ENCODE measurements at places on chromosomes 4 and X. TPM values are rescaled to one million over a fixed set of nuclear protein-coding genes. Genes with fewer than 3 reads are reported as not detected.

DNA sequence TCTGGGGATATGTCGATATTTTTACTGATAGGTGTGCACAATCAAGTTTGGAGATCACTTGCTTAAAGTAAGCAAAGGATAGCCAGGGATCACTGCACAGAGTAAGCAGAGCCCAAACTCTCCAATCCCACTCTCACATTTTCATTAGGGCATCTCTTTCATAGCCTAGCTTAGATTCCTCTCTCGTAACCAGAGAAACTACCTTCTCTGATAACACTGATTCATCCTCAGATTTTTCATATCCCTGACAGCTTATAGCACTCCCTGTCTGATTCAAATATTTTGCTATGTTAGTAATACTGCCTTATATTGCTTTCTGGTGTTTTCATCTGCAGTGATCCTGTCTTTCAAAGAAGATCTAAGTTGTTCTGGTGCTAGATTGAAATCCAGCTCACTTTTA is 123.7 kb downstream of the CBLL2 start:
- no peak for DNase-seq
- no peaks in the 10 kb centered on the region for H3K4me1 ChIP-seq
- no peaks in the 10 kb centered on the region for H3K27me3 ChIP-seq
- no peak overlapping the region for H3K4me3 ChIP-seq

The ATP8A1 gene
- total RNA-seq: 33.5 TPM

DNA sequence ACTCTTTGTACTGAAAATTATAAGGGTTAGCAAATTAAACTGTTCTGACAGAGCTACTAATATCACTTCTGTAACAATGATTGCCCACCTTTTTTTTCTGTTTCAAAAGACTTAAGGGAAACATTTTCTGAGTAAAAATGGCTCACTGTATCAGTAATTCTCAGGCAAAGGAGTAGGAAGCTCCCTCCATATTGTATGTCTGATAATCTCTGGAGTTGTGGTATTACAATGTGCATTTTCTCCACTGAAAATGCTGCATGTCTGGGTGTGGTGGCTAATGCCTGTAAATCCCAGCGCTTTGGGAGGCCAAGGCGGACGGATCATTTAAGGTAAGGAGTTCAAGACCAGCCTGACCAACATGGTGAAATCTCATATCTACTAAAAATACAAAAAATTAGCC is 4.4 kb upstream of the STAP1 start:
- no peaks in the 10 kb centered on the region for H3K36me3 ChIP-seq
- no peak overlapping the region for H3K27ac ChIP-seq
- H3K4me3 ChIP-seq: no peak overlapping the region
- peaks cover 11% of the 10 kb centered on the region for H3K4me1 ChIP-seq

GRCh38 chr4:83923341-83923740 is 387.4 kb downstream of the GPAT3 start:
- H3K4me3 ChIP-seq: no peak overlapping the region
- H3K36me3 ChIP-seq: no peaks in the 10 kb centered on the region
- no peaks in the 10 kb centered on the region for H3K27me3 ChIP-seq

- no peak overlapping the region for H3K27ac ChIP-seq
- no peaks in the 10 kb centered on the region for H3K36me3 ChIP-seq
- no peak for DNase-seq
- no peaks in the 10 kb centered on the region for H3K27me3 ChIP-seq
These were observed 11.2 kb downstream of the BLTP1 start for GRCh38 chr4:122163301-122163700.

DNA sequence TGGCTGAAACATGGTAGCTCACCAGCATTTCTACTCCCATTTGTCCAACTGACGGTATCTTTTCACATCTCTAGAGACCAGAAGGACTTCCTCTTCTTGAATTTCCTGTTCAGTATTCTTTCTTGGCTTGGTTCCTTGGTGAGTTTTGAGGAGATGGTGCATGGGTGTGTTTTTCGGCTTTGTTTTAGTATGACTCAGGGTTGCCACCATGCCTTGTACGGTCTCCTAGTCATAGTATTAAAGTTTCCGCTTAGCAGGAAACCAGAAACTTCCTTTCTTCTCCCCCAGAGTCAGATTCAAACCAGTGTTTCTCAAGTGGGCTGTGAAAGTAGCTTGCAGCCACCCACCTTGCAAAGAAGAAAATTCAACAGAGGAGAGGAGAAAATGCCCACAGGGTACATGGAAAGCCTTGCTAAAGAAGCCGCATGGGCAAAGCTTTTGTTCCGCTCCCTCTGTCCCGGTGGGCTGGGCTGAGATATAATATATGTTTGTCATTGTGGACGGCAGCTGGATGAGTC is 5.7 kb downstream of the CD99 start:
- no peak overlapping the region for H3K4me3 ChIP-seq
- peak; percentile 76 for DNase-seq
- peaks cover 91% of the 10 kb centered on the region for H3K4me1 ChIP-seq
- peak overlapping the region; percentile 60 for H3K27ac ChIP-seq
- H3K27me3 ChIP-seq: no peaks in the 10 kb centered on the region

GRCh38 chr4:157143369-157143768 is 67.4 kb downstream of the GLRB start:
- H3K27me3 ChIP-seq: no peaks in the 10 kb centered on the region
- H3K4me1 ChIP-seq: no peaks in the 10 kb centered on the region
- H3K36me3 ChIP-seq: no peaks in the 10 kb centered on the region
- H3K27ac ChIP-seq: no peak overlapping the region
- H3K4me3 ChIP-seq: no peak overlapping the region

The TMSB15C gene
- 3.6 TPM for total RNA-seq

DNA sequence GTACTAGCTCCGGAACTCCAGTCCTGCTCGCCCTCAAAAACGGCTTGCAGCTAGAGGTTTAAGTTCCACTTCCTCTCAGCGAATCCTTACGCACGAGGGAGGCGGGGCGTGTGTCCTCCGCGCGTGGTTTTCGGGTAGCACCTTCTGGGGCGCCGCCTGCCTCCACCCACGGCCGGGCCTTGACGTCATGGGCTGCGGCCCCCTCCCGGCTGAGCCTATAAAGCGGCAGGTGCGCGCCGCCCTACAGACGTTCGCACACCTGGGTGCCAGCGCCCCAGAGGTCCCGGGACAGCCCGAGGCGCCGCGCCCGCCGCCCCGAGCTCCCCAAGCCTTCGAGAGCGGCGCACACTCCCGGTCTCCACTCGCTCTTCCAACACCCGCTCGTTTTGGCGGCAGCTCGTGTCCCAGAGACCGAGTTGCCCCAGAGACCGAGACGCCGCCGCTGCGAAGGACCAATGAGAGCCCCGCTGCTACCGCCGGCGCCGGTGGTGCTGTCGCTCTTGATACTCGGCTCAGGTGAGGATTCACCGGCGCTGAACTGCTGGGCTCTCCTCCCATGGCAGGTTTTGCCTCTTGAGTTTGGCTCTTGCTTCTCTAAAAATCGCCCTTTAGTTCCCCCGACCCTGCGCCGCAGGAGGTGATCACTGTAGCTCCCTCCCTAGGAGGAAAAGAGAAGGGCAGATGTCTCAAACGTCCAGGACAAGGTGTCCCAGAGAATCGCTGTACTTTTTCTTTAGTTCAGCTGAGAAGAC is at the start of gene AREG:
Gene AREG, plus strand, starts transcription at position 246 of the 752 bp plus-strand sequence. Its CDS starts 210 bp downstream, at position 456.
- H3K36me3 ChIP-seq: no peaks in the 10 kb centered on the region
- H3K4me1 ChIP-seq: peaks cover 10% of the 10 kb centered on the region
- peak; percentile 92 for DNase-seq
- no peaks in the 10 kb centered on the region for H3K27me3 ChIP-seq

GRCh38 chr4:112031712-112032328 is 113.4 kb upstream of the FAM241A start:
- H3K36me3 ChIP-seq: no peaks in the 10 kb centered on the region
- no peak overlapping the region for H3K4me3 ChIP-seq
- no peak for DNase-seq
- peaks cover 4% of the 10 kb centered on the region for H3K27me3 ChIP-seq
- H3K4me1 ChIP-seq: no peaks in the 10 kb centered on the region

The PDCL2 gene
- total RNA-seq: not detected

The ADH7 gene
- total RNA-seq: not detected

The TMEM185A gene
- 25.6 TPM for total RNA-seq

GRCh38 chrX:44922980-44923379 is 50.0 kb downstream of the KDM6A start:
- peaks cover 45% of the 10 kb centered on the region for H3K4me1 ChIP-seq
- no peak for DNase-seq
- no peaks in the 10 kb centered on the region for H3K36me3 ChIP-seq
- no peak overlapping the region for H3K27ac ChIP-seq
- no peaks in the 10 kb centered on the region for H3K27me3 ChIP-seq
- no peak overlapping the region for H3K4me3 ChIP-seq

DNA sequence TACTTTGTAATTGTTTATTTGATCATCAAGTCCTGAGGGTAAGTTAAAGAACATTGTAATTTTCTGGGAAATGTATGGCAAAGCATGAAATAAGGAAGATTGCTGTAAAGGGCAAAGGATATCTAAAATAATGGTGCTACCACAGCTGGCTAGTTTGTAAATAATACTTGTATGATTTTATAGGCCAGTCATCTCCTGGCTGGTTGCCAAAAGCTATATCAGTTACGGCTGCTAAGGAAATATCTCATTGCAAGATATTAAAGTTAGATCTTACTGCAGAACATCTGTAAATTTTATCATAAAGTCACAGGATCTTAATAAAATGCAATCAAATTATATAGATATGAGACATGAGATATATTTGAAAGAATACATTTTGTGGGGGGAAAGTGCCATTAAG is 150.8 kb upstream of the CXCL13 start:
- no peaks in the 10 kb centered on the region for H3K36me3 ChIP-seq
- no peak overlapping the region for H3K27ac ChIP-seq
- H3K27me3 ChIP-seq: no peaks in the 10 kb centered on the region
- no peaks in the 10 kb centered on the region for H3K4me1 ChIP-seq

DNA sequence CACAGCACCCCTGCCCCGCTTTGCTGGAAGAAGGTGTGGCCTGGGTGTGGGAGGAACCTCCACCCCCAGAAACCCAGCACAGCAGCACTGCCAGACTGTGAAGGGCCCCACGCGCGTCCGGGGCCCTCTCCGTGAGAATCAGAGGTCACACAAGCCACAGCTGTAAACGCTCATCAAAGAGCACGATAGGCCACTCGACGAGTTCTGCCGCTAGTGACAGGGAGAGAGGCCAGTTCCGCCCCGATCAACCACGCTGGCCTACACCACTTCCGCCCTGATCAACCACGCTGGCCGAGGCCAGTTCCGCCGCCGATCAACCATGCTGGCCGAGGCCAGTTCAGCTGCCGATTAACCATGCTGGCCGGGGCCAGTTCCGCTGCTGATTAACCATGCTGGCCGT is 25.9 kb upstream of the ADRA2C start:
- no peak overlapping the region for H3K4me3 ChIP-seq
- no peak for DNase-seq
- no peaks in the 10 kb centered on the region for H3K4me1 ChIP-seq
- H3K27ac ChIP-seq: no peak overlapping the region
- no peaks in the 10 kb centered on the region for H3K36me3 ChIP-seq

DNA sequence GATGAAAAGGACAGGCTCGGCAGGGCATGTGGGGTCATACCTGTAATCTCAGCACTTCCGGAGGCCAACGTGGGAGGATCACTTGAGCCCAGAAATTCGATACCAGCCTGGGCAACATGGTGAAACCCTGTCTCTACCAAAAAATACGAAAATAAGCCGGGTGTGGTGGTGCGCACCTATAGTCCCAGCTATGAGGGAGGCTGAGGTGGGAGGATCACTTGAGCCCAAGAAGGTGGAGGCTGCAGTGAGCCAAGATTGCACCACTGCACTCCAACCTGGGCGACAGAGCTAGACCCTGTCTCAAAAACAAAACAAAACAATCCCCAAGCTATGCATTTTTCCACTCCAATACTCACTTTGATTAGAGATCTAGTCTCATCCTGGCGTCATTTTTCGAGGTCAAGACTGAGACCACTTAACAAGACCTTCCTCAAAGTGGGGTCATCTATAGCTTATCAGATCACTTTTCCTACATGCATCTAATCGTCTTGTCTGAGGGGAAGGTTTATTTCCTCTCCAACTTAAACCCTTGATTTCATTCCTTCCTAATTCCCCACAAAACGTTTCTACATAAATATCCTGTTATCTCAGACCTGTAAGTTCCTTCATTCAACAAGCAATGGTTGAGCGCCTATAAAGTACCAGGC is 1.3 kb downstream of the NKAP start:
- no peak for DNase-seq
- no peaks in the 10 kb centered on the region for H3K36me3 ChIP-seq
- peaks cover 20% of the 10 kb centered on the region for H3K4me1 ChIP-seq

DNA sequence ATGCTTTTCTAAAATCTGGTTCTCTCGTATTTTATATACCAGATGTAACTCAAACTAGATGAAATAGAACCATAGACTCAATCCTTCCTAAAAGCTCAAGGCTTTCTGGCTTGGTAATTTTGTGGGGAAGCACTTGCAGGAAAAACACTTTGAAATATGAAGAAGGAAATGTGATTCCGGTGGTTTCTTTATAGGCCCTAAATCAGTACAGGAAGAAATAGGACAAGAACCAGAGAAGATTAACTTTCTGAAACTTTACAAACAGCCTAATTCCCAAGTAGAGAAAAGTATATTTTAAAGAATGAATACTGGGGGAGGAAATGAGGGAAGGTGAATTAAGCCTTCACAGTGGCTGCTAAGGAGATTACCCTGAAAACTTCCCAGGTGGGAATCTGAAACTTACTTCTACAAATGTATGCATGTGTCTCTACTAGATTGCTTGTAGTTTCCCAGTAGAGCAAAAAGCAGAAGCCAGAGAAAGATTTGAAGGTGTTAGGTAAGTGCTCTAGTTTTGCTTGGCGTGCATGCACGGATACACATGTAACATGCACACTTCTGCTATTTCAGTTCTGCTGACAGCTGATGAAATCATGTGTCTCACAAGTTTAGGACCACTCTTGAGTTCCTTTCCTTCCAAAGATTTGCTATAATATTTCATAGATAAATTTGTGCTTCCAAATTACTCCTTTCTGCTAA is 92.1 kb downstream of the AFF1 start:
- no peak overlapping the region for H3K27ac ChIP-seq
- no peaks in the 10 kb centered on the region for H3K36me3 ChIP-seq
- H3K4me3 ChIP-seq: no peak overlapping the region
- DNase-seq: no peak
- peaks cover 44% of the 10 kb centered on the region for H3K4me1 ChIP-seq

GRCh38 chr4:76733068-76733771 is 164.7 kb downstream of the SOWAHB start:
- DNase-seq: no peak
- no peaks in the 10 kb centered on the region for H3K27me3 ChIP-seq
- H3K27ac ChIP-seq: no peak overlapping the region

The GUCY1B1 gene
- total RNA-seq: not detected

- no peak overlapping the region for H3K4me3 ChIP-seq
- H3K36me3 ChIP-seq: no peaks in the 10 kb centered on the region
- no peaks in the 10 kb centered on the region for H3K4me1 ChIP-seq
These were observed 94.9 kb upstream of the SHISA3 start for GRCh38 chr4:42302348-42302747.

DNA sequence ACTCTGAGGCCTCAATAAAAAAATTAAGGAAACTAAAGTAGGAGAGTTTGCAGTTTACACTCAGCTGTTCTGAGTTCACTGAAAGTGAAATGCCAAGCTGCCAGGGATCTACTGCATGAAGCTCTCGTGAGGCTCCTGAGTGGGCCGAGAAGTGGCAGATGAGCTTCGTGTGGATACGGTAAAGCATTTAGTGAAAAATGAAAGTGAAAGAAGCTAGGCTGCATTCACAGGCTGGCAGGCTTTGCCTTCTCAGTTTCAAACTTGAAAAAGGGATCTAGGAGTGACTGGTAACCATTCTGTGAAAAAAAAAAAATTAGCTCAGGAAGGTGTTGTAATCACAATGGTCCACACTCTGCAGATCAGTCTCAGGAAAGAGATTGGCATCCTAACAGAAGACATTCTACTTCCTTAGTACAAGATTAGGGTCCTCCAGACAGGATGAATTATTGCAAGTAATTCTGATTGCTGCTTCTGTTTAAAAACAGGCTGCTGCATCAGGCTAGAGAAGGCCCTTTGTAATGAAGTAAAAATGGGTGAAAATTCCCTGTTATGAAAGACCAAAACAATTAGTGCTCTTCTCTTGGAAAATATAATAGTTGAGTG is 679.9 kb downstream of the RPA4 start:
- peak overlapping the region; percentile 30 for H3K27ac ChIP-seq
- peak; percentile 69 for DNase-seq
- H3K27me3 ChIP-seq: no peaks in the 10 kb centered on the region
- no peaks in the 10 kb centered on the region for H3K36me3 ChIP-seq
